Stimulated activated CD4-positive, alpha-beta T cell treated with anti-CD3 and anti-CD28 coated beads, Interleukin-12 subunit alpha, Interleukin-12 subunit beta, amount 100 ng/mL, for 4 hours (primary cell): ENCODE measurements at places on chromosomes 2 and 18.
A peak's percentile ranks its signal among the peaks of the same experiment; 100 is the strongest.

GRCh38 chr2:17416884-17417391 is 101.3 kb downstream of the RAD51AP2 start:
- DNase-seq, result no peak

DNA sequence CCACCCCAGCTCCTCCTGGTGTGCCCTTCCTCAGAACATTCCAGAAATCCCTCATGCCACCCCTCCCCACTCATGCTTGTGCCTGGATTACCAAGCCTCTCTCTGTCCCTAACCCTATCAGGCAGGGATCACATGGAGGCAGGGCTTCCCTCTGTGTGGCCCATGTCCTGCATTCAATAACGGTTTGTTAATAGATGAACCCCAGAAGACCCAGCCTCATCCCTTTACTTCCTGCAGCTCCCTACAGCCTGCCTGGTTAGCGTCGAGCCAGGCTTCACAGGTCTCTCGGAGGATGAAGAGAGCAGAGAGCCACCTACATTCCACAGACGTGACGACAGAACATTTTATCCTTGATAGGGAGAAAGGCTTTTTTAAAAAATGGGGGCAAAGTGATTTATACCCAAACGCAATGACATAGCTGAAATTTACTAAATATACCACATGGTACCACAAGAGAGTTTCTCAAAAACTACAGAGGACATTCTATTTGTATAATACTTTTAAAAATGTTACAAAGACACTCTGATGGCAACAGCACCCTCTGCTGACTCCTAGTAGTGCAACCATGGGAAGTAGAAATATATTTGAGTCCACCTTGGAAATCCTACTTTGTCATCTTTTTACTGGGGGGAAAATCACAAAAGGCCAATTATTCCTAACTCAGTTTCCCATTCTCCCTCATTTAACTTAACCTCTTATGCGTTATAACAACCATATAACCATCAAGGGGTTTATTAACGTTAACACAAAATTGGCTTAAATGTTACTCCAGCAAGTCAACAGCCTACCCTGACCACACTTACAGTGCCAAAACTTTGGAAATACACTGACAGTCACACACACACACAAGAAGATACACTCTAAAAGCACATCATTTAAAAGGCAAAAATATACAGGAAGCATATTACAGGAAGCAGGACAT is 30.7 kb downstream of the FBXO15 start:
- no peak for DNase-seq

- DNase-seq, result no peak
Measured at GRCh38 chr2:126507425-126507911, 148.5 kb upstream of the GYPC start.

GRCh38 chr2:221612161-221612560 is 40.1 kb upstream of the EPHA4 start:
- DNase-seq, result no peak

- no peak for DNase-seq
Measured at GRCh38 chr2:30394096-30394495, 53.0 kb upstream of the LCLAT1 start.

DNA sequence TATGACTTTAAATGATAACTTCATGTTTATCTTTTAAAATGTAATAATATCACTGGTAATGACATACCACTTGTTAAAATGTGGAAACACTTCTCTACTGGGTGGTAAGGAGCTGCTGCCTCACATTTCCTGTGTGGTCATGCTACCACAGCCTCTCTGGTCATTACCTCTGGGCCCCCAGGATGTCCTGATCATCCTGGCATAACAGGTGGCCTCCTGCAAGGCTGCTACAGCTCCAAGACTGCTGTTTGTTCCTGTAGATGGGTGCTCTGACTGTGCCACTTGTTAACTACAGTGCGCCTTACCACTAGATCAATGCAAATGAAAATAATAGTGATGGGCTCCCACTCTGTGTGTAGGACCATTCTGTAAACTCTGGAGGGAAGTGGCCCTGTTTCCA is 500.2 kb upstream of the SPRED2 start:
- DNase-seq, result no peak

GRCh38 chr18:69538849-69539248 is 138.2 kb downstream of the DOK6 start:
- DNase-seq, result no peak

- DNase-seq, result no peak
Measured at GRCh38 chr2:146716591-146716990, 1128.2 kb upstream of the ACVR2A start.

- no peak for DNase-seq
Measured at GRCh38 chr2:62370321-62371250, 135.4 kb downstream of the TMEM17 start.

DNA sequence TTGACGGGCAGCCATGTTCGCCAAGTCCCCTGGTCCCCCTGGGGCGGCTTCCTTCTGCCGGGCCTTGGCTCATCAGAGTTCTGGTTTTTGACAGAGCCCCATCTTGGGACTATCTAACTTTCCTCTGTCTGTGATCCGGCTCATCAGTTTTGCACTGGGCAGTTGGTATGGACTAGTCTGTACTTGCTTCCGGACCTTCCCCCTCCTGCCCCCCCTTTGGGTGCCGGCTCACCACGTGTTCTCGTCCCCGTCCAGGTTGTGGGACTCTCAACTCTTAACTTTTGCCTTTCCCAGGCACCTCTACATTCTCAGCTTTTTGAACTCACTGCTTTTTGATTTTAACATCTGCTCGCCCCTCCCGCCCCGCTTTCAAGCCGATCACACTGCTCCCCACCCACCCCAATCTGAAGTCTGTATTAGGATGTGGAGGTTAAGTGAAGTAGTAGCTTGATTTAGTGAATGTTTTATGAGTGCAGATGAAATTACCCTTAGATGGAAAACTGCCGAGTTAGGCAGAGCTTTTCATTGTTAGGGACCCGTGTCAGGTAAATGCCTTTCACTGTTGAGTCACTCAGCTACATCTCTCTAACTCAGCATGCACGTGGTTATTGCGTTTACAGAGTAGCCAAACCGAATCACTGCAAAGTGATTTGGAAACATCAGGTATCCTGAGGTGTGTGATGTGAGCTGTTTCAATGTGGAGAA is 874 bp downstream of the WDR43 start:
- DNase-seq, result peak; percentile 51

DNA sequence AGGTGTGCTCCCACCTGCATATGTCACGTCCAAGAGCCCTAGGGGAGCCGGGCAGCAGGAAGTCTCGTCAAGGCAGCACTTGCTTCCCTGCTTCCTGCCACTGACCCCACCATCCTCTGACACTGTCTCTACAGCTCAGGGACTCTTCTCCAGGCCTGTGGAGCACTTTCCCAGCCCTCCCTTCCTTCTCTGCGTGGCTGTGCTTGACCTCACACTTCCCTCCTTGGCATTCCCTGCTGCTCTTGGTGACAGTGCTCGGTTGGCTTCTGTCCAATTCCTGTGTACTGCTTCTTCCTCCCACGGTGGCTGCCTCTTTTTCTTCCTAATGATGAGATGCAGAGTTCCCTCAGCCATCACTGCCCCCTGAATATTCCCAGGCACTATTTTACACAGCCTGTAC is 2.8 kb downstream of the CIDEA start:
- DNase-seq, result no peak

DNA sequence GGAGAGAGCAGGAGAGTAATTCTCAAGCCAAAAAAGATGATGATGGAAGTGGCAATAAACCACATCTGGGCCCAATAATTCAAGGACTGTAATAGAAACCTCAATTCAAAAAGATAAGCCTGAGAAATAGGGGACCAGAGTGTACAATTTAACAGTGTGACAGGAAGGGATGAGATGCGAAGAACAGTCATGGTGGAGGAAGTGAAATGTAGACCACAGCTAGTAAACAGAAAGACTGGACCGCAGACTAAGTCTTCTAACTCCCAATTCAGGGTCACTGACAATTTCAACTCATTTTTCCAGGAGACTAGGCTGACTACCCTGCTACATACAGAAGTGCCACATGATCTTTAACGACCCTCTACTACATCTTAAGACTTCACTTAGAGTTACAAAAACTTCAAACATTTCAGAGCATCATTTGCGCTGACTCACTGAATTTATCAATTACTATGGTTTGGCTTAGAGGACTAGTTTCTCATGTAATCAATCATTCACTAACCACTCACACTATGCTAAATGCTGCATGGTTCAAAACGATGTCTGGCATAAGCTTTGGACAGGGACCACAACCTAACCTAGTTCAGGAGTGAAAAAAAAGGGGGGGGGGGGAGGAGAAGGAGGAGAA is 9.0 kb downstream of the CUL3 start:
- DNase-seq, result no peak

DNA sequence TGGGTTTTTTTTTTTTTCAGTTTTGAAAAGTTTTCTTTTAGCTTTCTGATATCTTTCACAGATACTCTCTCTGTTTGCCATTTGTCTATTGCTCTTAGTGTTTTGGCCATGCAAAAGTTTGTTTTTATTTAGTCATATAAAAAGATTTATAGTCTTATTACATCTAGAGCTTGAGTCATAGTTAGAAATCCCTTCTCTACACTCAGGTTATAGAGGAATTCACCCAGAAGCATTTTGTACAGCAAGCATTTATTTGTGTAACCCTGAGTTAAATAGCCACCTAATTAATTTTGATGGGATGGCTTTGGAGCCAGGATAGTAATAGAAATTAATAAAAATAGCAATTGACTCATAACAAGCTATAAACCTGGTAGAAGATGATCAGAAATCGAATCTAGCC is 35.6 kb downstream of the ACTR2 start:
- no peak for DNase-seq

GRCh38 chr18:48313792-48314191 is 95.4 kb downstream of the ZBTB7C start:
- no peak for DNase-seq

DNA sequence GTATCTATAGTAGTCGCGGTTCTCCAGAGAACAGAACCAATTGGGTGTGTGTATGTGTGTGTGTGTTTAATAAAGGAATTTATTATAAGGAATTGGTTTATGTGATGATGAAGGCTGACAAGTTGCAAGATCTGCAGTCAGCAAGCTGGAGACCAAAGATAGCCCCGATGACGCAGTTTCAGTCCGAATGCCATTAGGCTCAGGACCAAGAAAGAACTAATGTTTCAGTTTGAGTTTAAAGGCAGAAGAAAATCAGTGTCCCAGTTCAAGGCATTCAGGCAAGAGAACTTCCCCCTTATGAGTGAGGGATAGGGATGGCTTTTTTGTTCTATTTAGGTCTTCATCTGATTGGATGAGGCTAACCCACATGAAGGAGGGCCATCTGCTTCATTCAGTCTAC is 221.6 kb downstream of the HNMT start:
- no peak for DNase-seq

DNA sequence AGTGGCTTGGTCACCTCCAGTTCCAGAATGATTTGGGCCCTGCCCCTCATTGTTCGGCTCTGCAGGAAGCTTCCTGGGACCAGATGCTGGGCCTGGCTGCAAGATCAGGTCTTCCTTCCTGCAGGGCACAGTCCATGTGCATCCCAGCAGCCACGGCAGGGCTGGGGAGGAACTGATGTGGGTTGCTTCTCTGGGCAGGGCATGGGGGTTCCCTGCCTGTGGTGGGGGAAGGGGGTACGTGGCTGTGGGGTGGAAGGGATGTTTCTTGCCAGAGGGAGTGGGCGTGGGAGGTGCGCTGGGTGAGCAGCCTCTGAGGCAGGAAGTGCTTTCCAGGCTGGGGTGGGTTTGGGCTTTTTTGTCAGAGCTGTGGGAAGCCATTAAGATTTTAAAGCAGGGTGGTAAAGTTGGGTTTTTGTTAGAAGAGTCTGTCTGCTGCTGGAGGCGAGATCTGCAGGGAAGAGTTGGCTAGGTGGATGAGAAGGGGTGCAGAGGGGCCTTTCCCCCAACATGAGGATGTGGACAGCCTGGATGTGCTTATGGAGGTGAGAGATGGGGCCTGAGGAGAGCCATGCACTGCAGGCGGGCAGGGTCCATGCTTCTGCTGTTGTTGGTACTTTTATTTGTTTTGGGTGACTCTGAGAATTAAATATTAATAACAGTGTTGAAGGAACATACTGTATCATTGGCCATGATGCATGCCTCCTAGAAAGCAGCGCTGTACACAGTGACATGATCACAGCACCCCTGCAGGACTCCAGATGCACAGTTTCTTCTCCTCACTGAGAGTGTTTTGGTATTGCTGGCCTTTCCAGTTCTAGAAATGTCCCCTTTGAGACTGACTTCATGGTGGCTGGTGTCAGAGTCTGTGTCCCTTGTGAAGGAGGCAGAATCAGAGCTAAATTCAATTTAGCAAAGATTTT is 45.3 kb downstream of the DGKD start:
- no peak for DNase-seq

DNA sequence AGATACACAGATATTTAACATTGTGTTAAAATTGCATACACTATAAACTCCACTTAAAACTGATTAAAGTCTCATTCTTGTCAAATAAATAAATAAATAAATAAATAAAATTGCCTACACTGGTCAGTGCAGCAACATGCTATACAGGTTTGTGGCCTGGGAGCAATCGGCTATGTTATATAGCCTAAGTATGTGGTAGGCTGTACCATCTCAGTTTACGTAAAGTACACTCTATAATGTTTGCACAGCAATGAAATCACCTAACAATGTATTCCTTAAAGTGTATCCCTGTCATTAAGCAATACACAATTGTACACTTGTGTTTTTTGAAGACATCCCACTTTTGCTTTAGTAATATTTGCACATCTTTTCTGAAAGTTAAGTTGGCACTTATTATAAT is 337.7 kb upstream of the SETBP1 start:
- DNase-seq, result no peak

GRCh38 chr18:12366379-12366778 is 10.6 kb downstream of the AFG3L2 start:
- no peak for DNase-seq

- DNase-seq, result no peak
Measured at GRCh38 chr18:31301201-31301655, 16.7 kb upstream of the DSG1 start.

DNA sequence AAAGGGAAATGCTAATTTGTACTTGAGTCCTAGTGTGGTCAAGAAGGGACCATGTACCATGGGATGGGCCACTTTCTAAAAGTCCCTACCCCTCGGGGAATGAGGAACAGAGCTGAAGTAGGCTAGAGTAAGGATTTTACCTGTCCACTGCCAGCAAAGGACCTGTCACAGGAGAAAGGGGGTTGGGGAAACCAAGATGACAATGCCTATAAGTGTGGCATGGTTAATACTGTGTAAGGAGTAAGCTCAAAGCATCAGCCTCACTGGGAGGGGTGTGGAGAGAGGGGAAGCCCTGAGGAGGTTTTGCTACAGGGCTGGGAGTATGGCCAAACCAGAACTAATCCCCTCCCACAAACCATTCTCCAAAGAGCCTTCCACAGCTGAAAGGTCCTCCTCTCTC is 15.8 kb downstream of the GKN2 start:
- no peak for DNase-seq

GRCh38 chr2:76197842-76198448 is 487.2 kb upstream of the GCFC2 start:
- DNase-seq, result peak; percentile 22

GRCh38 chr2:32969444-32970162 is 22.9 kb downstream of the LTBP1 start:
- DNase-seq, result no peak

GRCh38 chr2:2574401-2575180 is 243.5 kb upstream of the MYT1L start:
- DNase-seq, result no peak

DNA sequence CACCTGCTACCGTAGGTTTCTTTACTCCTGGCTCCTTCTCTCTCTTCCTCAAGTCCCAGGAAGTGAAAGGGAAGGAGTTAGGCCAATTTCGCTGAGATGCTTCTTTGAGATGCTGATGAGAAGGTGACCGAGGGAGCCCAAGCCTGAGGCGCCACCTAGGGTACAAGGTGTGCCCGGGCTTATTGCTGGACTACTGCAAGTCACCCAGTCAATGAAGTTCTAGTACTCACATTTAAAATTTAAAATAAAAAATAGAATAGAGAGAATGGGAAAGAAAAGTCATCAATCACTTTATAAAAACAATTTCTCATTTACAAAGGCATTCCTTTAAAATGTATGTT is 45.3 kb downstream of the ACAA2 start:
- DNase-seq, result no peak

- DNase-seq, result no peak
Measured at GRCh38 chr2:108813732-108814131, 27.2 kb downstream of the CCDC138 start.
